ENCODE measurements at places on chromosomes 13 and 19.

DNA sequence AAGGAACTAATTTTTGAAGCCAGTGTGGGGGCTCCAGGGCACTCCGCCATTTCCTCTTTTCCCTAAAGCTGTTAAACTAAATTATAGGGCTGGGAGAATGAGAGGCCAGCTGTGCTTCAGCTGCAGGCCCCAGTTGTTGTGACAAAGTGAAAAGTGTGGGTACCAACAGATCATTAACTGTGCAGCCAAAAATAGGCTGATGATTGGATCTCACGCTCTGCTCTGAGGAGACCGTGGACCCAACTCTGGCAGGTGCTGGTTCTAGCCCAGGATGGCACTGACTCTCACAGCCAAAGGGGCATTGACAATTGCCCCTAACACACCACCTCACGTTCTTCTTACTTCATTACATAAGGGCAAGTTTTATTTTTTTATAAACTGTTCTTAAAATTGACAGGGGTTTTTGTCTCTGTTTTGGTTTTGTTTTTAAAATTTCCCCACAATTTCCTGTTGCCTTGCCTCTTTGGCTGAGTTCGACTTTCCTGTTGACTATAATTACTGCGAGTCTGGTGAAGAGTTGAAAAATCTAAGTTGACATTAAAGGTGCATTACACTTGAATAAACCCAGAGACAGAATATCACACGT, 391.0 kb downstream of the FGF9 start:
- DNase-seq: no peak

- no peak for DNase-seq
These were observed 506 bp upstream of the AP1M1 start for GRCh38 chr19:16197188-16197621.

GRCh38 chr19:2064395-2064787, 13.3 kb upstream of the MKNK2 start:
- DNase-seq: no peak

GRCh38 chr19:4728871-4729270, 5.2 kb upstream of the DPP9 start:
- DNase-seq: no peak

- no peak for DNase-seq
These were observed 4.0 kb downstream of the COL4A1 start for GRCh38 chr13:110302997-110303396.

DNA sequence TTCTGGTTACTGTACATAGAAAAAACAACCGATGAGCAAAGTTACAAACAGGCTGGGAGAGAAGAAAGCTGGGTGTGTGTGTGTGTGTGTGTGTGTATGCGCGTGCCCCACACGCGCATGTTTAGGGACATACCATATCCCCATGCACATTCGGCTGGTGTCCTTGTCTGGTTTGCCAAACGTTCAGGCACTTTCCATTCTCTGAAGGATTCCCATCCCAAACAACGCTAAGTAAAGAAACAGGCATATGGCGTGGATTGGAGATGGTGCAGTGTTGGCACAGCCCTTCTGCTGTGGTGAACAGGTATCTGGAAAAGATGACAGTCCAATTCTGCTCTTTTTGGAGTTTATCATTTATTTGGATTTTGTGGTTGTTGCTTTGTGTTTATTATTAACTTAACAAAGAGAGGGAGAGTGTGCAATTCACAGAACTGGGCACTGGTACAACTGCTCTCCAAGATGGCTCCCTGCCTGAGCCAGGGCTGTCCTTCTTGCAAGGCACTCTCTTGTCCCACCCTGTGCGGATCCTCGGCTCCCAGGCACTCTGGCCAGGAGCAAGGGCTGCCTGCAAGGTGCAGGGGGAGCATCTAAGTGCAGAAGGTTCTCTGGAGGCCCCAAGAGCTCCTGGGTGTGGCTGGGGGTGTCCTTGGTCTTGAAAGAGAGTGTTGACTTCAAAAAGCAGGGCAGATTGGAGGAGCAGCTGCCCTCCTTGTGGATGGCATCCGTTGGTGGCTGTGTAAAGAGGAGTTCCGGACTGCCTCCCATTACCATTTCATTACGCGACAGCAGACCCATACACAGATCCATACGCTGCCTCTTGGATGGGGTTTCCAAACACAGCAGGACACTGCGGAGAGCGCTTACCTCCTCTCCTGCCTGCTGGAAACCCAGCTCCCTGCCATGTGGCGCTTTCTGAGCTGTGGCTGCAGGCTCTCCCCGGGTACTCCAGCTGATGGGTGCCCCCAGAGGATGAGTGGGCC, 263.1 kb downstream of the ZNF536 start:
- DNase-seq: no peak

GRCh38 chr13:19695428-19695827, 62.0 kb downstream of the MPHOSPH8 start:
- no peak for DNase-seq

- no peak for DNase-seq
These were observed 8.5 kb downstream of the CYSLTR2 start for GRCh38 chr13:48662226-48662625.

DNA sequence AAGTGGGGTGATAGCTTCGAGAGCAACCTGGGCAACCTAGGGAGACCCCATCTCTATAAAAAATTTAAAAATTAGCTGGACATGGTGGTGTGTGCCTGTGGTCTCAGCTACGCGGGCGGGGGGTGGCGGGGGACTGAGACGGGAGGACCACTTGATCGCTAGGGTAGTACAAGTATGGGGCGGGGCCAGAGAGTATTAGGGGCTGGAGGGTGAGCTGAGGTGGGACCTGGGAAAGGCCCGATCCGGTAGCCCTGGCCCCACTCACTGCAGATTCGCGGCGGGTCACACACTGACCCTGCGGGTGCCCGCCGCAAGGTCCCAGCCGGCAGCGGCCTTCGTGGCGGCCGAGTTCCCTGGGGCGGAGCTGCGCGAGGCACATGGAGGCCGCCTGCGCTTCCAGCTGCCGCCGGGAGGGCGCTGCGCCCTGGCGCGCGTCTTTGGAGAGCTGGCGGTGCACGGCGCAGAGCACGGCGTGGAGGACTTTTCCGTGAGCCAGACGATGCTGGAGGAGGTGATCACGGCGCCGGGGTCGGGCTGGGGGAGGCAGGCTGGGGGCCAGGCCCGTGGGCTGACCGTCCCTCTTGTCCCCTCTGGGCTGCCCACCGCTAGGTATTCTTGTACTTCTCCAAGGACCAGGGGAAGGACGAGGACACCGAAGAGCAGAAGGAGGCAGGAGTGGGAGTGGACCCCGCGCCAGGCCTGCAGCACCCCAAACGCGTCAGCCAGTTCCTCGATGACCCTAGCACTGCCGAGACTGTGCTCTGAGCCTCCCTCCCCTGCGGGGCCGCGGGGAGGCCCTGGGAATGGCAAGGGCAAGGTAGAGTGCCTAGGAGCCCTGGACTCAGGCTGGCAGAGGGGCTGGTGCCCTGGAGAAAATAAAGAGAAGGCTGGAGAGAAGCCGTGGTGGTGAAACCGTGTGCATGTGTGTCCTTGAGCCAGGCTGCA, 2.0 kb upstream of the ARHGAP45 start:
- peak; percentile 58 for DNase-seq

DNA sequence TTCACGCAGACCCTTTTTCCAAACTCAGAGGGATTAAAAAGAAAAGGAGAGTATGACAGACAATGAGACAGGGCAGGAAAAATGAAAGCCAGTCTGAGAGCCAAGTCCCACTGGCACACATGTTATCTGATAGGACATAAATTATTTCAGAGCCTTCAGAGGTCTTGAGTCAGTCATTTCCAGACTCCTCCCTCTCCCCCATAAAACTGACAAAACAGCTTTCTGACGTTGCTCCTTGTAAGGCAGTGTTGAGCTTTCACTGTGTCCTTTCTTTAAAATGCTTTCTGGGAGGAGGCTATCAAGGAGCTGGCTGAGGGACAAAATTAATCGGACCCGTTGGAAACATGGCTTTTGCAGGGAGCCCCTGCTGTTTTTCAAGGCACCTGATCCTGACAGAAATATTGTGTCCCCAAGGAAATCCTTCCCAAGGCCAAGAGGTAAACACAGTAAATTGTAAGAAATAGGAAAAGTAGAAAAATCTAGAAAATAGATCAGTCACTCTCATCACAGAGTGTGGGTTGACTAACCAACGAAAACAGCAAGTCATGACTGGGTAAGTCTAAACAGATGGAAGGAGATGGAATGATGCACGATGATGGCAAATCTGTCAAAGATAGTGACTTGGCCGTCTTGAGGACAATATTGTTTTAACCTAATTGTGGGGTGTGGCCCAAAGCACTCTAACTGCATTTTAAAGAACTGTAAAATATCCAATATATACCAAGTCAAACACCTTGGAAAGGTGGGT, 89.7 kb downstream of the DCT start:
- no peak for DNase-seq

- DNase-seq: no peak
These were observed 11.5 kb upstream of the ZNF606 start for GRCh38 chr19:58014141-58014540.

DNA sequence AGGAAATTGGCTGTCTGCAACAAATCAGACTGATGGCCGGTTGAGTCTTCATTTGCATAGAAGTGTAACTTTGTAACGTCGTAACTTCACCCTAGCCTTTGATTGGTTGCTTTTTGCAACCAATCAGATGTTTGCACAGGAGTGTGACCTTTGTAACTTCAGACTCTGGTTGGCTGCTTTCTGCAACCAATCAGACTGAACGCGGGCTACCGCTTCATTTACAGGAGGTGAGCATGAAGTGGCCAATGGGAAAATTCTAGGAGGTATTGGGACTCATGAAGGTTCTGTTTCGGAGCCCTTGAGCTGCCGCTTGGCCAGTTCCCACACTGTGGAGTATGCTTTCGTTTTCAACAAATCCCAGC, 441 bp upstream of the ZNF559 start:
- no peak for DNase-seq

DNA sequence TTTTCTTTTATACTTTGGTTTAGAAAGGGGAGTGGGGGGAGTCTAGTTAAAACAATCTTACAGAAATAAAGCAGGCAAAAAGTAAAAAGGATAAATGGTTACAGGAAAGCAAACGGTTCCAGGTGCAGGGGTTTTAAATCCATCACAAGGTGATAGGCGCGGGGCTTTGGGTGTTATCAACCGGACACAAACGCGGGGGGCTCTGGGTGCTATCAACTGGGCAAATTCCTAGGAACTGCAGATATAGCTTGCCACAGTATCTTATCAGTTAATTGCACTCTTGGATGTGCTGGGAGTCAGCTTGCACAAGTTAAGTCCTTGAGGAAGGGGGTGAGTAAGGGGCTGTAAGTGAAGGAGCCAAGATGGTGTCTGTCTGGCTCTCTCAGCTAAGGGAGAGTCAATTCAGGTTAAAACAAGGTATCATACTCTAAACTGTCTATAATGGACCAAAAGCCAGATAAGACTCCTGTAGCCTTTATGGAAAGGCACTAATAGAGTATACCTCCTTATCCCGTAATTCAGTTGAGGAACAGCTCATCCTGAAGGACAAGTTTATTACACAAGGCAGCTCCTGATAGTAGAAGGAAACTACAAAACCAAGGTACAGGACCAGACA, 32.6 kb upstream of the ZSCAN5A start:
- no peak for DNase-seq

GRCh38 chr19:56537442-56537841, 1.3 kb upstream of the ZFP28 start:
- DNase-seq: no peak

DNA sequence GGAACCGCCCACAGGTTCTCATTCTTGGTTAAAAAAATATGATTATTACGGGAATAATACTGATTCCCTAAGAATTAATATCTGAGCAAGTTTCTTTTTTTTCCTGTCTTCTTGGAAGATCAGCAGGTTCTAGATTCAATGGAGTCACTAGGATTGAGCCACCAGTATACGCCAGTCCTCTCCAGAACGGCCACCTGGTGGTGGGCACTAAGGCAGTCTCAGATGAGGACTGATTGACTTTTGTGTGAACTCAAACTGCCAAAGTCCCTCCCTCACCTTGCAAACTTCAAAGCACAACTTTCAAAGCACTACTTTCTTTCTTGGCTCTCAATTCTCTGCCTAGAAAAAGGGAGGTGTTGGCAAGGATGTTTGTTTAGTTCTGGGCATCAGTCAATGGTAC, 33.3 kb upstream of the ALOX5AP start:
- DNase-seq: no peak

DNA sequence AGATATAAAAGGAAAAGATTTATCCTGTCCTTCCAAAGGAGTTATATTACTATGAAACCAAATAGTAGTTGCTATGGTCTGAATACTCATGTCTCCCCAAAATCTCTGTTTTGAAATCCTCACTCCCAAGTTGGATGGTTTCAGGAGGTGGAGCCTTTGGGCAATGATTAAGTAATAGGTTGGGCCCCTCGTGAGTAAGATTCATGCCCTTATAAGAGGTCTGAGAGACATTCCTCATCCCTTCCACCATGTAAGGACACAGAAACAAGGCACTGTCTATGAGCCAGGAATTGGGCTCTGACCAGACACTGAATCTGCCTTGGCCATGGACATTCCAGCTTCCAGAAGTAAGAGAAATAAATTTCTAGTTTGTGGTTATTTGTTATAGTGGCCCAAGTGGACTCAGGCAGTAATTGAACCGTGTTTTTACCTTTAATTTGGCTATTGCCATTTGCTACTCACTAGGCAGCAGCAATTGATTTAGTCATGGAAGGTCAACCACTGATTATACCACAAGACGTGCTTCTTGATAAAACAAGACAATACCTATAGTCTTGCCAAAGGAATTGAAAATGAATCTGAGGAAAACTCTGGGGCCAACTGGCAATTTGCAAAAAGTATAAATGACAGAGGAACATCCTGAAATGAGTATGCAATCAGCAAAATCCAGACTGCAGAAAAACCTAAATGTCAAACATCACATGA, 717.4 kb upstream of the SPRY2 start:
- no peak for DNase-seq

DNA sequence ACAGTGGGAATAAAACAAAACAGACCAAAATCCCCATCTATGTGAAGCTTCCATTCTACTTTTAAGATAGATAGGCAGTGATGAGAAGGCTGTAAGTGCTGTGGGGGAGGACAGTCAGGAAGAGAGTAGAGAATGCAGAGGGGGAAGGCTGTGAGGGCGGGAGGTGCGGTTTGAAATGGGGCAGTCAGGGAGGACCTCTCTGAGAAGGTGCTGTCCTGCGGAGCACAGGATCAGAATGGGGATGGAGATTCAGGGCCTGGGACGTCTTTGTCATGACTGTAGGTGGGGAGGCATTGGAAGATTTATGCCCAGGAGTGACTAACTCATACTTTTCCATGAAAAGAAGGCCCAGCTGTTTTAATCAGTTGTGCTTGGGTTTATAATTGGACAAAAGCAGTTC, 3.9 kb upstream of the GPR183 start:
- DNase-seq: no peak

DNA sequence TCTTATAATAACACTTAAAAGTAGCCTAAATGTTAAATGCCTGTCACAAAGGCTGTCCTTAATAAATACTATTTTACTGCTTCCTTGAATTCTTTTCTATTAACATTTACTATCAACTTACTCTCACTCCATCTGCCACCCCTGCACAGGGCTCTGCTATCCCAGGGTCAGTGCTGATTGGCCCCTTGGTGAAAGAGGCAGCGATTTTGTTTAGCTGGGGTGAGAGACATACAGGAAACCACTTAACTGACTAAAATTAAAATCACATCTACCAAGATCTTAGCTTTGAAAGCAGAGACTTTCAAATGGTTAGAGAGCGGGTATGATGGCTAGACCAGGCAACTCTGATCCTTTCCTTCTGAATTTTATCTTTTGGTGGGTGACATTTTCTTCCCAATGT, 149.9 kb upstream of the HTR2A start:
- DNase-seq: no peak
